ENCODE measurements at places on chromosomes 7 and 10. TPM values are rescaled to one million over a fixed set of nuclear protein-coding genes. Genes with fewer than 3 reads are reported as not detected.
A peak's percentile ranks its signal among the peaks of the same experiment; 100 is the strongest.

Gene PBLD
- 7.1 TPM for polyA plus RNA-seq

Gene LFNG
- not detected for polyA plus RNA-seq

Gene EFCAB10
- polyA plus RNA-seq, result 1.5 TPM

Gene ZNF438
- polyA plus RNA-seq, result 17.9 TPM

Gene PAPOLB
- polyA plus RNA-seq, result 0.04 TPM

Gene CDK14
- polyA plus RNA-seq, result 21.9 TPM

Gene ADAM22
- polyA plus RNA-seq, result 12.2 TPM

Gene PIP
- polyA plus RNA-seq, result not detected

Gene ABCC2
- 0.71 TPM for polyA plus RNA-seq

Gene PTF1A
- polyA plus RNA-seq, result not detected

Gene DPP6
- polyA plus RNA-seq, result 6.3 TPM

Gene LRMDA
- polyA plus RNA-seq, result 6.0 TPM

Gene ZNF425
- 4.1 TPM for polyA plus RNA-seq

Gene DDC
- polyA plus RNA-seq, result 0.24 TPM

Gene PLXDC2
- polyA plus RNA-seq, result 76.8 TPM

Gene LMOD2
- polyA plus RNA-seq, result 116 TPM

DNA sequence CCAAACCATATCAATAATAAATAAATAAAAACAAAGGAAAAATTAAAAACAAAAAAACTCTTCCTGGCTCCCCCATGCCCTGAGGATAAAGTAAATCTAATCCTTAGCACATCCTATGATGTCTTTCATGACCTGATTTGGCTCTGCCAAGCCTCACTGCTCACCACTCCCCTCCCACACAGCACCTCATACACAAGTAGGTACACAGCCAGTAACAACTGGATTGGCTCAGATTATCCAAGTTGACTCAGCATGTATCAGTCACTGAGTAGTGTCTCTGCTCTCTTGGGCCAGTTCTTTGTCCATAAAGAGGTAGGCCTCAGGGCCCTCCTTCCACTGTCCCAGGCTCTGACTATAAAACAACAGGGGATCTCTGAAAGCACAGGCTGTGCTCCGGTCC is 99.6 kb downstream of the STRA8 start:
- no peak for DNase-seq

DNA sequence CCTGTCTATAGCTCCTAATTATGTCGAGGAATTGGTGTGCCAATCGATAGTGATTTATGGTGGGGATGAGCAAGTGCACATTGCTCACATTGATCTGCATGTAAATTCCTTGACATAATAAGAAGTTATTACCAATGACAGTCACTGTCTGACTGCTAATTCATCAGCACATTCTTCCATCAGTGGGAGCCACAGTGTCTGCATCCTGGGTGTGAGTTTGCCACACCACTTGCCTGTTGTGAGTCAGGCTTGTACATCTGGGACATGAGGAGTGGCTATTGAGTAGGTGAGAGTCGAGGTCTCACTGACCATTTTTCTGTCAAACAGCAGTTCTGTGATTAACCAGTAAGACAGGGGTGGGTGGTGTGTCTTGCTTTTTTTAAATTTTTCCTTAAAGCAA is 263.4 kb downstream of the LRMDA start:
- no peak for DNase-seq

GRCh38 chr7:127252377-127252713 is 396 bp downstream of the GRM8 start:
- no peak for DNase-seq

GRCh38 chr7:14218338-14218737 is 228.9 kb upstream of the ETV1 start:
- DNase-seq, result no peak

DNA sequence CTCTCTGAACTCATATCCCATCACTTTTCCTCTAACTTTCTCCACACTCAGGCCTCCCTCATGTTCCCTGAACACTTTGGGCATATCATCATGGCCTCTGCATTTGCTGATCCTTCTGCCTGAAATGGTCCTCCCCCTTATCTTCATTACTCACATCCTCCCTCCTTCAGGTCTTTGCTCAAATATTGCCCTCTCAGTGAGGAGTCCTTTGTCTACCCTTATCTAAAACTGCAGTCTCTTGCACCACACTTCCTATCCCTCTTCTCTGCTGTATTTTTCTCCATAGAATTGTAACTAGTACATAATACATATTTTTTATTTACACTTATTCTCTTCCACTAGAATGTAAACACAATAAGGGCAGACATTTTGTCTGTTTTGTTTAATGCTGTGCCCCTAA is 41.7 kb downstream of the DNAJC1 start:
- DNase-seq, result no peak

DNA sequence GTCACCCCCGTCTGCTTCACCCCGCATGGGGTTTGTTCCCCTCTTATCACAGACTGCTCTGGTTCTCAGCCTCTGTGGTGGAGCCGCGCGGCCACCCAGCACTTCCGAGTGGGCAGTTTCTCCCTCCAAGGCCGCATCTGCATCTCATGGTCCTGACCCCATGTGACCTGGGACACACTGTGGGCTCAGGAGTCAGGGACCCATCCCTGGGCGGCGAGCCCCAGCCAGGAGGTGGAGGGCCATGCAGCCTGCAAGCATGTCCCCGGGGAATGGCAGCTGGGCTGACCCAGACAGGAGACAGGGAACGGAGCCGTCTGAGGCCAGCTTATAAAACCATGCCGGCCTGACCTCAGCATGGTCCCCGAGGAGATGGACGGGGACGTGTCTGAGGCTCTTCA is 25.2 kb upstream of the TTYH3 start:
- DNase-seq, result no peak

- no peak for DNase-seq
These were observed 10.8 kb downstream of the BNIP3 start for GRCh38 chr10:131970946-131971345.

- no peak for DNase-seq
These were observed 19.5 kb upstream of the EIF5AL1 start for GRCh38 chr10:79492839-79493238.

DNA sequence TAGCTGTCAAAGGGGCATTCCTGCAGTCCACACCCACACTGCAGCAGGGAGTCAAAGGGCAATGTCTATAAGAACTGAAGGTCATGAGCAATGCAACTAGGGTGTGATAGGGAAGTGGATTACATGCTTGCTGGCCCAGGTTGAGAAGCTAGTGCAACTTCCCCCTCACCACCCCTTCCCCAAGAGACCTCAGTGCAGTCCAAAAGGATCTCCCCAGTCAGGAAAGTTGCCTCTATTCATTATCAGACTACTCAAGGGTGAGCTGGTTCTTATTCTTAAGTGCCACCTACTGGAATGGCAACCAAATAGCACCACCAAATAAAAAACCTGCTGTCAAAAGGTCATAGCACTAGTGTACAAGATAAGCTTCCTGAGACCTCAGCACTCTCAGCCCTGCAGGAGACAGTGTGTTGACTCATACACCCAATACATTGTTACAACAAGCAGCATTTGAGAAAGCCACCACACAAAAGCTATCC is 28.2 kb downstream of the MTERF1 start:
- no peak for DNase-seq

GRCh38 chr10:110006358-110007160 is 1.2 kb upstream of the ADD3 start:
- peak; percentile 89 for DNase-seq

DNA sequence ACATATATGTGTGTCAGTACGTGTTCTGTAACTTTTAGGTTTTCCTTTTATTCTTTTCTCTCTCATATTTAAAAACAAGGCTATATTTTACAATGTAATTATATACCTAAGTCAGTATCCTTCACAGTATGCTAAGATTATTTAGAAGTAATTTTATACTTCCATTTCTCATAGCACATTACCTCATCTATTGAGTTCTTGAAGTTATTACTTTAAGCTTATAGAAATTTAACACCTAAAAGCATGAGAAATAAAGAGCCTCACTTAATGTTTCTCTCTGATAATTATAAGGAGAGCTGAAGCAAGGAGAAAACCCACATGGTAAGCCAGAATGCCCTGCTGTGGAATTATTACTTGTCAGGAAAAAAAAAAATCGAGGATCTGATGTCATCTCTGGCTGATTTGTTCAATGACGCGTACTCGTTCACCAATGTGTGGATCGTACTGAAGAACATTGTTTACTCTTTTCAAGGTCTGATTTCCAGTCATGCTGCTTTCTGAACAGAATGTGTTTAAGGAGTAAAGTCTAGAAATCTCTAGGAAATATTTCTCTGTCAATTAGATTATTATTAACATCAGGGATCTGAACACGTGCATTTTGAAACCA is 21.9 kb downstream of the CACNB2 start:
- DNase-seq, result no peak

GRCh38 chr7:170551-171363 is 21.6 kb upstream of the FAM20C start:
- DNase-seq, result no peak

DNA sequence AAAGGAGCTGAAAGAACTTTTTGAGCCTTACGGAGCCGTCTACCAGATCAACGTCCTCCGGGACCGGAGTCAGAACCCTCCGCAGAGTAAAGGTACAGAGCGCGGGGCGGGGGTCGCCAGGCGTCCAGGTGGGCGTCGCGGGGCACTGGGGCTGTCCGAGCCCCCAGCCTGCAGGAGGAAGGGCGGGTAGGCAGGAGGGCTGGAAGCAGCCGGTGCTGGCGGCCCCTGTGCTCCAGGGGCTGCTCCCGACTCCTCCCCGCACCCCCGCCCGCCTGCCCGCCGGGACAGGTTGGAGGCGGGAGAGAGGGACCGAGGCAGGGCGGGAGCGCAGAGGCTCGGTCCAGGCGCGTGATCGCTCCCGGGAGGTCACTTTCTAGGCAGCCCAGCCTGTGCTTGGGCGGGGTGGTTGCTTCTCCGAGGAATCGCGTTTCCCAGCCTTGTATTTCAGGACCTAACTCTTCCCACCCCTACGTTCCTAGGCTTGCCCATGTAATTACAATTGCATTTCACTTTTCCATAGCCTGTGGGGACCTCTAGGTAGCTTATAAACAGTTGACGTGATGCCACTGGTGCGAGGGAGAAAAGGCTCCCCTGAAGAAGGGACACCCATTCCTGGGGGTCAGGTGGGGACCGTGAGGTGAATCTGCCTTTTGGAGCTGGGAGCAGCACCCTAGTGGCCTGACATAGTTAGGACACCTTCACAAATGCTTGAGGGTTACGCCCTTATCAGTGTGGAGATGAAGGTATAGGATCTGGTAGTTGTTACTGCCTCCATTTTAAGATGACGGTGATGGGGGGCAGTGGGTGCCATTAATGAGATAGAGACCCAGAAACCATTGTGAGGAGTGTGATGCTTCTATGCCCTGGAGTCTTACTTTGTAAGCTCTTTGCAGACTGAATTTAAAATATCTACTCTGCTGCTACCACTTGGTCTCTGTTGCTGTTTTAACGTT is 148.2 kb downstream of the CELF2 start:
- no peak for DNase-seq

DNA sequence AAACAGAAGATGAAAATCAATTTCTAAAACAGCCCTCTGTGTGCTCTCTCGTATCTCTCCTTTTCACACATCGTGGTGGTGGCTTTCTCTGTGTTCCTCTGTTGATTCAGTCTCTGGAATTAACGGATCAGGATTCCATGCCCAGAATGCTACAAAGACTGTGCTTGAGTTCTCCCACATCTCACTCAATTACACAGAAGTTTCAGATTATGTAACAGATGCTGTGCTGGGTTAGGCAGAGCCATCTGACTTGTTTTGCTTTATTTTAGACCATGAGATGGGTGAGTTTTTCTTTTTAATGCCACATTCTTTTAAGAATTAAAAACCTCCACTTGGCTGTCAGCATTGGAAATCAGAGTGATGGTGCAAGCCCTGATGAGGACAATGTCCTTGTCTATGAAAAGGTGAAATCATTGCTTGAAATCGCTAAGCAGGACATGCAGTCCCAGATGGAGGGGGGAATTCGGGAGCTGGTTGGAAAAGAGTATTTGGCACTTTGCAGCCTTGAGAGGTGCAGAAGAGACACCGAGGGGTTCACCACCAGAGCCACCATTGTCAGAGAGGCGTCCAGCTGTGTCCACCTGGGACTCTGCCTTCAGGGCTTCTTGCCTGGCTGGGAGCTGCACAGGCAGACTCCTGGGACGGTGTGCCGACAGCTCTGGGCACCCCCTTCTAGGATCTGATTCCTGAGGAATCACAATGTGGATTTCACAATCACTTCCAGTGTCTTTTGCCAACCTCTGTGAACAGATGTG is 80.4 kb downstream of the EGFR start:
- no peak for DNase-seq

- no peak for DNase-seq
These were observed 54.3 kb upstream of the TNRC18 start for GRCh38 chr7:5477723-5478531.

- peak; percentile 38 for DNase-seq
These were observed 942 bp upstream of the KIAA1217 start for GRCh38 chr10:24207781-24208611.

- no peak for DNase-seq
These were observed 71.6 kb downstream of the FBXL13 start for GRCh38 chr7:103003004-103003403.

- no peak for DNase-seq
These were observed 19.4 kb upstream of the IL15RA start for GRCh38 chr10:5996696-5997095.

GRCh38 chr10:123428391-123428790 is 237.8 kb upstream of the GPR26 start:
- DNase-seq, result no peak

GRCh38 chr7:6655636-6656385 is 18.7 kb downstream of the ZNF316 start:
- DNase-seq, result no peak

DNA sequence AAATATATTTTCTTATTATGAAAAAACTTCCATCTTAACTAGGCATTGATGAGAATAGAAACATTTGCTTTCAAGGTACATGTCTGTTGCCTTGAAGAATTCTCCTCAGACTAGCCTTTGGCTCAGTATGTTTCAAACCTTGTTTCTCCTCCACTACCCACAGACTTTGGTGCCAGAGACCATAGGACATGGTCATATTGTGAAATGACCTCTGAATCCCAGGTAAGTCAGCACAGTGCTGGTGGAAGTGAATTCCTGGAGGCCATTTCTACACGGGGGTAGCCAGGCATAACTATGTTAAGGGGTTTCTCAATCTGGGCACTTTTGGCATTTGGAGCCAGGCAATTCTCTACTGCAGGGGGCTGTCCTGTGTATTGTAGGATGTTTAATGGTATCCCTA is 112.3 kb upstream of the FAM133B start:
- no peak for DNase-seq

- DNase-seq, result no peak
These were observed 78.0 kb downstream of the XPNPEP1 start for GRCh38 chr10:109845308-109845707.

- no peak for DNase-seq
These were observed 836 bp downstream of the DPYSL4 start for GRCh38 chr10:132187430-132188138.

DNA sequence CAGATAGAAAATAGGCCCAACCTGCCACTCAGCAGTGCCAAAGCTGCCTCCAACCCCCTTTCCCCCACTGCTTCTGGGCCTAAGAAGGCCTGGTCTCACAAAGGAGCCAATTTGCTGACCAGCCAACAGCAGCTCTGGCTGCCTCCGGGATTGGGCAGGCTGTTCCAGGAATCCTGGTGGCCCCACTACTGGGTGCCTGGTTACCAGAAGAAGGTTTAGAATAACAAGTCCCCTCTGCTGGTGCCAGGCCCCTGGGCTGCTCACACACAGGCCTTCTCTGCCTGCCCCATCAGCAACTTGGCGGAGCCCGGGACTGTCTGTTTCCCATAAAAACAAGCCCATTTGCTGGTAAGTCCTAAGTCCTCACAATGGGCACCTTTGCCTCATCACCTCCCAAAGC is 1.2 kb downstream of the PHKG1 start:
- DNase-seq, result peak; percentile 32

- no peak for DNase-seq
These were observed 11.4 kb downstream of the SSMEM1 start for GRCh38 chr7:130218806-130219620.

Data from muscle of arm (tissue), 14 donors.